ENCODE measurements at places on chromosomes 4 and X.

DNA sequence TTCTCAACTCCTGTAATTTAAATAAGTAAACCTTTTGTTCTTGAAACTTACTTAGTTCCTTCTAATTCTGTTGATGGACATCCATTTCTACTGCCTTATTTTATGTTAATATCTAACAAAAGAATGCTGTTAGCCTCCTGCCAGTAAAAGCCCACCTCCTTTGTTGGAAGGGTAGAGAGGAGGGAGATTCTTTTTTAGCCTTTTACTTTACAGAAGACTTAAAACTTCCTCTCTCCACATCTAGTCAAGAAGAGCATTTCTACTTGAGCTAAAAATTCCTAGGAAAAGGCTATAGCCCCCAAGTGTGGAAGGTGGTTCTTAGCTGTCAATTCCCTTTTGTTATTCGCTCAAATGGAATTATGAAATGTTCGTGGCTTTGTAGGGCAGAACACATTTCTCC lies 118.7 kb downstream of the ZIC3 start:
- no peak for DNase-seq

- DNase-seq, result no peak
Measured at GRCh38 chr4:151644622-151645021, 116.2 kb downstream of the GATB start.

DNA sequence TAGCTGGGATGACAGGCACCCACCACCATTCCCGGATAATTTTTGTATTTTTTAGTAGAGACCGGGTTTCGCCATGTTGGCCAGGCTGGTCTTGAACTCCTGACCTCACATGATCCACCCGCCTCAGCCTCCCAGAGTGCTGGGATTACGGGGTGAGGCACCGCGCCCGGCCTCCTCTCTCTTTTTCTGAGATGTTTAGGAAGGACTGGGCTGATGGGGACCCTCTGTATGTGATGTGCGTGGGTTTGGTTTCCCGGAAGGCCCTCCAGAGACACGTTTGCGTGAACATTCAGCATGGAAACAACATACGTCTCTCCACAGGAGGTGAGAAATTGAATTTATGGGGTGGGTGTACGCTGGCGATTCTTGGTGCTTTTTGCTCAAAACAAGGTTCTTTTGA lies 18.6 kb downstream of the SHOX start:
- no peak for DNase-seq

GRCh38 chrX:13533726-13534125 lies 35.7 kb upstream of the EGFL6 start:
- DNase-seq, result no peak

- DNase-seq, result no peak
Measured at GRCh38 chr4:187576751-187577150, 418.8 kb upstream of the ZFP42 start.

DNA sequence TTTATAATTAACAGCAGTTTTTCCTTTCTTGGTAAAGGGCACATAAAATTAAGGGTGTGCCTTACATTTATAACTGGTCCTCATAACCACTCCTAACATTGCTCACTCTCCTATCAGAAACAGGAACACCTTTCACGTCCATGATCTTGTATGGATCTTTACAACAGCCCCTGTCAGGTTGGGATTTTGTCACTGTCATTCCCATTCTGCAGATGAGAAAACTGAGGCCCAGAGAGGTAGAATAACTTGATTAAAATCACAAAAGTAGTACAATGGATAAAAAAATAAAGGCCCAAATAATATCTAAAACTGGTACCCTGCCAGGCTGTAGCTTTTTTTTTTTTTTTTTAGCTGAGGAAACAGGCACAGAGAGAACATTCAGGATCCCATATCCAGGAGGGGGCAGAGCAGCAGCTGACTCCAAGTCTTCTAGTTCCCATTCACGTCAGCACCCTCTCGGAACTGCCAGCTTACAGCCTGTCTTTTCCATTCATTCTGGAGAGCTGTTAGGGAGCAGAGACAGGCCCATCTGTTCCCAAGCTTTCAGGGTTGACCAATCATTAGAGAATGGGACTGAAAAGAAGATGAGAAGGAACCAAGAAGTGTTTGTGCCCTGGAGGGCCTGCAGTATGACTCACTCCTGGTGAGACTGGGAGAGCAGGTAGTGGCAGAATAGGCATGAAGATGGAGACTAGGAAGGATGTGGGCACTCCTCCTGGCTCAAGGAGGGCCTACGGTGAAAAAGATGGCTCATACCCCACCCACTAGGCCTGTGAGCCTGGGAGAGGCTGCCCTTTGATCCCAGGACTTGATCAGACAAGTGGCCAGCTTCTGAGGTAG lies 7.3 kb downstream of the SUV39H1 start:
- no peak for DNase-seq

- no peak for DNase-seq
Measured at GRCh38 chr4:26185436-26185835, 135.4 kb upstream of the RBPJ start.

DNA sequence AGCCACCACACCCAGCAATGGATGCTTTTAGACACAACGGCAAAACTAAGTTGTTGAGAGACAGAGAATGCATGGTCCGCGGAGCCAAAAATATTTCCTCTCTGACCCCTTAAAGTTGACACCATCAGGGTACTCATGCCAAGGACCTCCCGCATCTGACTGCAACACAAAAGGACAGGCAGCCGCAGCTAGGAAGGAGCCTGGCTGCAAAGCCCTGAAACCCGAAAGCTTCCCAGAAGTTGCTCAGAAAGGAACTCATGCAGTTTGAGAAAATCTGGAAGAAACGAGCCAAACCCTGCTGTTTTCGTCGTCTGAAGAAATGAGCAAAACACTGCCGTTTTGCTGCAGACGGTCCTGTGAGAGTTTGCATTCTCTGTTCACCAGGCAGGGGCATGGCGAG lies 16.5 kb downstream of the DHRSX start:
- no peak for DNase-seq

GRCh38 chr4:40990236-40990898 lies 224.0 kb downstream of the APBB2 start:
- DNase-seq, result no peak

DNA sequence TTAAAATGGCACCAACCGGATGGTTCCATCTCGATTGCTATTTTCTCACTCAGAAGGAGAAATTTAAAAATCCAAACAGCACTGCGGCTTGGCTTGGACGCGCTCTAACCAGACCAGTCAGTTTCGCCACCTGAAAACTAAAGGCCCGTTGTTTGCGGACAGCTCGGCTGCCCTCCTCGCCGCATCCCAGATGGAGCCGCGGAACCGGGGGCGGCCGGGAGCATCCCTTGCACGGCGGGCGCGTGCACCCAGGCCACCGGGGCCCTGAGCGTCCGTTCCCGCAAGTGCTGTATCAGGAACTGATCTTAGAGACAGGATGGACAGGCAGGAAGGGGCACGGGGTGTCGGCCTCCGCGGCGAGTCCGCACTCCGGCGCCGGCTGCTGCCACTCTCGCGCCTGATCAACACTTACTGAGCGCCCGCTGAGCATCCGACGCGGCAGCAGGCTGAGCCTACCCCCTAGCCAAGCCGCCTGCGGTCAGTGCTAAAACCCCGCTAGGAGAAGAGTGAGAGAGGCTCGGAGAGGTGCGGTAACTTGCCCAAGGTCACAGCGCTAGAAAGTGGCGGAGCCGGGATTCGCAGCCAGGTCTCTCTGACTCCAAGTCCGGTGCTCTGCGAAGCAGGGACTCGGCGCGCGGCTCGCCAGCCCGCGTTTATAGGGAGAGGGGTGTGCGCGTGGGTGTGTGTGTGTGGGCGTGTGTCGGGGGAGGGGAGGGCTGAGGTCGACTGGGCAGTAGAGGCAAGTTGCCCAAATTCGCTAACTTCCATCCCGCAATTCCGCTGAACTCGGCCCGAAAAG lies at the start of gene CITED1:
Gene CITED1, minus strand, starts transcription at position 629 of the 799 bp plus-strand sequence. CDS start 3,045 bp downstream, outside the sequence.
- DNase-seq, result no peak

DNA sequence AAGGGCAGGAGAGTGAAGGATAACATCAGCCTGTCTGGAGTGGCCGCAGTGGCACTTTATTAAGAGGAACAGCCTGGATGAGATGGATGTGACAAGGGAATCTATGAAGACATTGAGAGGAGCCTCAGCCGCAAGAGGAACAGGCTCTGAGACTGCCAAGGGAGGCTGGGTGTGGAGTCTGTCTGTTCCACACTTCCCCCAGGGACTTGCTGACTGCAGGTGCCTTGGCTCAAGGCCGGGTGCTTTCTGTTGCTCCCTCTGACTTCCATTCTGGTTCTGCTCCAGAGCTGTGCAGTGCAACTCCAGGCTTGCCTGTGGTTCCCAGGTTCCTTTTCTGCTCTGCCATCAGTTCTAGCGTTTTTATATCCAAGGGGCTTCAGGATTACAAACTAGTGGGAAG lies 54.6 kb downstream of the FRMPD3 start:
- no peak for DNase-seq

DNA sequence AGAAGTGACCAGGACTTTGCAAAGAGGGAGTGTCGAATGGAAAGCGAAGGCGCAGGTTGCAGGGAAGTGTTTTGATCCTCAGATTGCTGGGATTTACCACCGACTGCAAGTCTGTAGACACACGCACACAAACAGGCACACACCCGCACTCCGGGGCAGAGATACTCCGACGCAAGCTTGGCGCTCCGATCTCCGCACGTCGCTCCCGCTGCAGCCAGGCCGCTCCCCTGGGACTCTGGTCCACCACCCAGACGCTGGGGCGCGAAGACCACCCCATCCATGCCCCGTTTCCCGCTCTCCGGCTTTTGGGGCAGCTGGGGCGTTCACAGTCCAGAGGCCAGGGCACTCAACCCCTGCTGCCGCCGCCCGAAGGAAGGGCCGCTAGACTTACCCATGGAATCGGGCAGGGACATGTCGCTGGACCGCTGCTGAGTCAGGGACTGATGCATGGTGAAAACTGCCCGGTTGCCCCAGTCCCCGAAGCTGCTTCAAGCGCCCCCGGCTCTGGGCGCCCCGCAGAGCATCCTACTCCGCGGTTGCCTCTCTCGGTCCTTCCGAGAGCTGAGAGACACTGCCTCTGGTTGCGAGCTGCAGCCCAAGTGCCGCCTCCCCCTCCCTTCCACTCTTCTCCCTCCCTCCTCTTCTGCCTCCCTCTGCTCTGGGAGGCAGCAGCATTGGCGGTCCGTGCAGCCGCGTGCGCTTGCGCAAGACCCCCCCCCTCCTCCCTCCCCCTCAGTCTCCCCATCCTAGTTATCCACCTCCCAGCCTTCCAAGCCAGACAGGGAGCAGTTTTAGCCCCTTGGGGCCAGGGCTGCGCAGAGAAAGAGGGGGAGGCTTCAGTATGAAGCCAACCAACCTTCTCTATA lies at the start of gene TMEM255A:
Gene TMEM255A, minus strand, starts transcription at position 601 of the 866 bp plus-strand sequence. Its CDS starts 152 bp downstream, at position 449.
- DNase-seq, result peak; percentile 26

DNA sequence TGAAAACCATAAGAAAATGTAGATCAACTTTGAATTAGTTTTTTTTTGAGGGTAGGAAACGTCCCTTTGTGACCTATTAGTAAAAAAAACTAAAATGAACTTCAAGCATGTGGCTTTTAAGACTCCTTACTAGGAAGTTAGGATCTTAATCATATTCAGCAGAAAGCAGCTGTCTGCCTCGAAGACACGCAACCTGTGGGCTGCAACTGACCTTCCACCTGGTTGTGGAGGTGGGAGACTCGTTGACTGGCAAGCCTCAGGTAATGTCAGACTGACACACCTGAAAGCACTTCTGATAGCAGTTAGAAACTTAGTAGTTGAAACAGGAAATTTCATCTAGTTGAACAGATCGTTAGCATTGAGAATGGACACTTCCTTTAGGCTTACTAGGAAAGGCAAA lies 37.4 kb downstream of the CCNG2 start:
- DNase-seq, result no peak

DNA sequence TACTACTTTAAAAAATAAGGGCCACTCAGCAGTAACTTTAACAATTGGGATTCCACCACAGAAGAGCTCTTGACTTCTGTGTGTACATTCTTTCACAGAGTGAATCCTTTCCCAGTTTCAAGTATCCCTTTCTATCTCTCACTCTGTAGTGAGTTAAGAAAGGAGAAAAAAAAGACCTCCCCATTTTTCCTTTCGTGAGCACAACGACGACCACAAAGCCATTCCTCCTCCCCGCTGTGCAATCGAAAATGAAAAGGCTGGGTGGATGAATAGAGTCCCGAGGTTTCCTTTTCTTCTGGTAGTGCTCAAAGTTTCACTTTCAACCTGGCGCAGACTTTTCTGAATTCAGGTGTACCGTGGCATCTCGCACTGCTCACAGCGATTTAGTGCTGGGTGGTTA lies 58.0 kb downstream of the TAB3 start:
- DNase-seq, result no peak

GRCh38 chr4:167428156-167428555 lies 193.9 kb upstream of the SPOCK3 start:
- no peak for DNase-seq

DNA sequence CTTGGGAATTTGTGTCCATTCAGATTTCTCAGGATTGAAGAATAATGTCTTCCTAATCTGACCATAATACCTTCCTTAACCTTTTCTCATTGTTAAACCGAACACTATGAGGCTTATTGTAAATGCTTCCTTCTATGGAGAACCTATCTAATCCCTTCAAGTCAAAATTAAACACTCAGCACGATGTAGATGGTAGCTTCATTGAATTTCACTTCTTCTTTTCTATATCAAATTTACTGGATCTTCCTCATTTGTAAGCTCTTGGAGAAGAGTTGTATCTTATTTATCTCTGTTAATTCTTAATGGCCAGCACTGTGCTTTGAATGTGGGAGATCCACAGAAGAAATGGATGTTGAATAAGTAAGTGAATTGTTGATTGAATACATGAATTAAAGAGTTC lies 109.0 kb upstream of the RAPGEF2 start:
- DNase-seq, result no peak

GRCh38 chr4:145533001-145533400 lies 51.3 kb downstream of the SMAD1 start:
- no peak for DNase-seq

GRCh38 chrX:107880054-107880610 lies 54.5 kb downstream of the MID2 start:
- no peak for DNase-seq

GRCh38 chrX:109732017-109732801 lies 848 bp downstream of the ACSL4 start:
- DNase-seq, result no peak

DNA sequence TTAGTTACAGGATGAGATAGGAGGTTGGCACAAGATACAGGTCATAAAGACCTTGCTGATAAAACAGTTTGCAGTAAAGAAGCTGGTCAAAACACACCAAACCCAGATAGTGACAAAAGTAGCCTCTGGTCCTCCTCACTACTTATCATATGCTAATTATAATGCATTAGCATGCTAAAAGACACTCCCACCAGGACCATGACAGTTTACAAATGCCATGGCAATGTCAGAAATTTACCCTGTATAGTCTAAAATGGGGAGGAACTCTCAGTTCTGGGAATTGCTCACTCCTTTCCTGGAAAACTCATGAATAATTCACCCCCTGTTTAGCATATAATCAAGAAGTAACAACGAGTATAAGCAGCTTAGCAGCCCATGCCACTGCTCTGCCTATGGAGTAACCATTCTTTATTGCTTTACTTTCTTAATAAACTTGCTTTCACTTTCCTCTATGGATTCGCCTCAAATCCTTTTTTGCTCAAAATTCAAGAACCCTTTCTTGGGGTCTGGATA lies 1254.4 kb downstream of the PCDH7 start:
- no peak for DNase-seq

DNA sequence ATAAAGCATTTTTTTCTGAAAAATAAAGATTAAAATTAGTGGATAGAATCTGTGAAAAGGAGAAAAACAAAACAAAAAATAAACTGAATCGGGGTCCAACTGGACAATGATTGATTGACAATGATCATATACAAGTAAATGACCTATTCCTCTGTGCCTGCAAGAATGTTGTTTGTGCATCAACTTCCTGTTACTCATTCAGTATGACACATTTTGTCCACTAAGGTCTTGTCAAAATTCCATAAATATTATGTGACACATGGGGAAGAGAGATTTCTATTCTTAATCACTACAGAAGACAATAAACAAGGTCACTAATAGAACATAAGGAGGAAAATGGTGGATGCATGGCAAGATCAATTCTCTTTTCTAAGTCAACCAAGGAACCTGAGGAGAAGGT lies 54.9 kb downstream of the F8 start:
- DNase-seq, result no peak

All from NCI-H1105 (cell line).